Stimulated activated CD8-positive, alpha-beta memory T cell treated with anti-CD3 and anti-CD28 coated beads, Interleukin-4, amount 100 ng/mL, for 1 hour (primary cell): ENCODE measurements at places on chromosomes 11 and 22.

DNA sequence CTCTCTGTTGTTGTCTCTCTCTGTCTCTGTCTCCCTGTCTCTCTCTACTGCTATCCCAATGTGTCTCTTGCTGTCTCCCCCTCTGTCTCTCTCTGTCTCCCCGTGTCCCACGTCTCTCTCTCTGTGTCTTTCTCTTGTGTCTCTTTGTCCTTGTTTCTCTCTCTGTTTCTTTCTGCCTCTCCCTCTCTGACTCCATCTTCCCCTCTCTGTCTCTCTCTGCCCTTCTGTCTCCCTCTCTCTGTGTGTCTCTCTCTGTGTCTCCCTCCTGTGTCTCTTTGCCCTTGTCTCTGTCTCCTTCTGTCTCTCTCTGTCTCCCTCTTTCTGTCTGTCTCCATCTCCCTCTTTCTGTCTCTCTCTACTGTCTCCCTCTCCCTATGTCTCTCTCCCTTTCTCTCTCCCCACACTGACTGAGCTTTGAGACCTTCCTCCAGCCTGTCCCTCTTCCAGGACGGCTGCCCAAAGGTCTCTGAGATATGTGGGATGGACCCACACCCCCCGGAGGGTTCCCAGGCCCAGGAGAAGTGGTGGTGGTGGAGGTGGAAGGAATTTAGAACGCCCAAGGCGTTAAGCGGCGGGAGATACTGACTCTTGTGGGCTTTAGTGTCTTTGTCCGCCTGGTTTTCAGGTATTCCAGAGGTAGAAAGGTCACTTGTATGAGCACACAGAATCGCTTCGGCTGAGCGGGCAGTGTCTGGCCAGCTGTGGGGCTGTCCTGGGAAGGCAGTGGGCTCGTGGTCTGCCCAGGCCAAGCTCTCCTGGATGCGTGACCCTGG is 65.5 kb upstream of the CCND1 start:
- no peak for DNase-seq

GRCh38 chr11:76838678-76839068 is 22.0 kb upstream of the ACER3 start:
- DNase-seq: no peak

GRCh38 chr11:47946682-47947559 is 33.4 kb upstream of the PTPRJ start:
- no peak for DNase-seq

- DNase-seq: no peak
Observed at GRCh38 chr11:129223701-129224149, 31.6 kb upstream of the ARHGAP32 start.

DNA sequence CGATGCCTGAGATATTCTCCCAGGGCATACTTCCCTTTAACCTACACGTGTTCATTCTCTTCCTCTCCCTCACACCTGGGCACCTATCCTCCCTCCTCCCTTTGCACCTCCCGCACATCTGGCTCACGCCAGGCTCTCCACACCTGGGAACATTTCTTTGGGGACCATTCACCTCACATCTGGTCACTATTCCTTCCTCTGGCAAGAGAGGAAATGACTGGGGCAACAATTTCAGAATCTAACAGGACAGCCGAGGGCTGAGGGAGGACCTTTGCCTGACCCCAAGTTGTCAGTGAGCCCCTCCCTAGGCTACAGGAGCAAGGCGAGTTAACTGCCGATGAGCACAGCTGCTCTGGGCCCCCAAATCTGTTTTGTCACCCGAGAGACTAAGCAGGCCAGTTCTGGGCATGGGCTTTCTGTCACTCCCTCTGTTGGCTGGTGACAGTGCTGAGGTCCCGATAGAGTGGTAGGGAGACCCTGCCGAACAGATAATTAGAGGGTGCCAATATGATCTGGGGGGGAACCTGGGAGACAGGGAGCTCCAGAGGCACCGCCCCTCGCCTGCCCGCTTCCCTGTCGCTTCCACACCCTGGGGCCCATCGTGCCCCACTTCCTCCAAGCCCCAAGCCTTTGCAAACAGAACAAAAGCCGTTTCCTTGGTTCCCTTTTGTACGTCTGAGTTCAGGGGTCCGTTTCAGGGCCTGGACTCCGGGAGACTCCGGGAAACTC is 45.6 kb downstream of the EIF3F start:
- DNase-seq: no peak

DNA sequence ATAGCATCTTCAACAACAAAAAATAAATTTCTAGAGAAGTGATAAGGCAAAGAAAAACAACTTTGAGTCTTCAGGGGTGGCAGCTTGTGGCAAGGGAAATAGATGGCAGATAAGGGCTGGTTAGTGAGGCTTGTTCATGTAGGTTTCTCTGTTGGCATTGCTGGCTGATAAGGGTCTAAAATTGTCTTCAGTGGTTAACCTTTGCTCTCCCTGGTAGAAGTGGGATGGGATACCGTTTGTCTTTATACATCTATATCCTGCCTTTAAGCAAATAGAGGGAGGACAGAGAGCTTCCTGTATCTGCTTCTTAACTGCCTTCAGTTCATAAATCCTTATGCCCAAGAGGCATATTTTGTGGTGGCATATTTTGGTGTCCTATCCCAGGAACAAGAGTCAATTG is 57.1 kb downstream of the TRAF6 start:
- DNase-seq: no peak

DNA sequence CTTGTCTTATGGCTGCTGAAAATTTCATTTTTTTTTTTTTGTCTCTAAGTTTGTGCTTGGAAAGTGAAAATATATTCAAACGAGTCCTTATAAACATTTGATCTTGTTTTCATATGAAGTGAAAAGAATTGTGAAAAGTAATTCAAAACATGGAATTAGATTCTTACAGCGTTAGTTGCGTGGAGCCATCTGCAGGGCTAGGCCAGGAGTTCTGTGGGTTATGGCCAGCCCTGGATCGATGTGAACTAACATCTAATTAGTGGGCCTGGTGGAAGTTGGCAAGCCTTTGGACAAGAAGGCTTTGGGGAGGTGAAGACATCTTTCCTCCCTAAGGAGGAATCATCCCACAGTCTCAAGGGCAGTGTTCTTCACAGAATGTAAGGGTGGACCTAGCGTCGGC is 37.2 kb downstream of the PARVA start:
- no peak for DNase-seq

DNA sequence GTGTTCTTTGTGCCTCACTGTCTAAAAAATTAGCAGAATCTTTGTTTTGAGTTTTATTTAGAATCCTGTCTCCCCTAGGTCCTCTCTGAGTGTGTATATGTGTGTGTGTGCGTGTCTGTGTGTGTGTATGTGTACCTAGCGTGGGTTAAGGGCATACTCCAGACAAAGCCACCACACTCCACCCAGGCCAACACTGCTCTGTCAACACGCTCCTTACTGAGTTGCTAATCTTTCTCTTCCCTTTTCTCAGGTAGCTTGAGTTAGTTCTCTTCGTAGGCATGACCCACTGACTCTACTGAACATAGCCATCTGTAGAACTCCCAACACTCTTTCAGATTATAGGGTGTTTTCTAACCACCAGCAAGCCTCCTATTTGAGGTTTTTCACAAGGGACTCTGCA is 131.1 kb downstream of the LRRC4C start:
- DNase-seq: no peak

GRCh38 chr11:43626798-43627197 is 53.7 kb upstream of the HSD17B12 start:
- no peak for DNase-seq

- DNase-seq: no peak
Observed at GRCh38 chr22:41876675-41877074, 38.2 kb downstream of the SHISA8 start.

DNA sequence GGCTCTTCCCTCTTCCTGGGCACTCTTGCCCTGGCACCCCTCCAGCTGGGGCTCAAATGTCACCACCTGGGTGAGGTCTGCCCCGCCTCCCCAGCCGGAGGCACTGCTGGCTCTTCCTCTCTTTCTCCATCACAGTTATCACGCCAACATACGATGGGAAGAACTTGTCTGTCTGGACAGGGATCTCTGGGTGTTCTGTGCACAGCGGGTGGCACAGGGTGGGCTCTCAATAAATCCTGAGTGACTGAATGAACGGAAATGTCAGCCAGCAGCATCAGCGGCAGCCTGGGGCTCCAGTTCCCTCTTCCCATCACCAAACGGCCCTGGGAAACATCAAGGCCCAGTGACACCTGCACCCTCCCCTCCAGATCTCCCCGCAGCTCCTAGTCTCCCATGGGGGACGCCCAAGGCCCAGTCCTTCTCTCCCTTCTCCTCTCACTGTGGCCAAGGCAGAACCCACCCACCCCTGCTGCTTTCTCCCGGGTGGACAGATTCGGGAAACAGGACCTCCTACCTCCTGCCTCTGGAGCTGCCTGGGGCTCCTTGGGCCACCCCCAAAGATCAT is 440 bp upstream of the SLC25A45 start:
- no peak for DNase-seq

DNA sequence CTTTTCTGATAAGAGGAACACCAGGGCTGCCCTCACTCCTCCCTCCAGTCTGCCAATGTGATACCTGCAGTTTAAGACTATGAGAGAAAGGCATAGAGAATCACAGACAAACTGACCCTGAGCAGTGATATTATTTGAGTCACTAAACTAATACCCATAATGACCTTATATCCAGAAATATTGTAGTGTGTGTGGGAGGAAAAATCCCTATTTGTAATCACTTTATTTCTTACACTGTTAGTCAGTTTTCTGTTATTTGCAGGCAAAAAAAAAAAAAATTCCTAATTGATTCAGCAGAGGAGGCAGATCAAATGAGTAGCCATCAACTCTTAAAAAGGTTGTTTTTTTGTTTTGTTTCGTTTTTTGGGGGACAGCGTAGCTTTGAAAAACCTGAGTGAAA is 82.5 kb downstream of the MAML2 start:
- DNase-seq: no peak

GRCh38 chr22:26853071-26853470 is 195.7 kb downstream of the MIAT start:
- DNase-seq: no peak

GRCh38 chr22:36211237-36211861 is 9.7 kb upstream of the APOL4 start:
- DNase-seq: no peak

- DNase-seq: no peak
Observed at GRCh38 chr11:61675826-61676225, 4.4 kb upstream of the DAGLA start.

DNA sequence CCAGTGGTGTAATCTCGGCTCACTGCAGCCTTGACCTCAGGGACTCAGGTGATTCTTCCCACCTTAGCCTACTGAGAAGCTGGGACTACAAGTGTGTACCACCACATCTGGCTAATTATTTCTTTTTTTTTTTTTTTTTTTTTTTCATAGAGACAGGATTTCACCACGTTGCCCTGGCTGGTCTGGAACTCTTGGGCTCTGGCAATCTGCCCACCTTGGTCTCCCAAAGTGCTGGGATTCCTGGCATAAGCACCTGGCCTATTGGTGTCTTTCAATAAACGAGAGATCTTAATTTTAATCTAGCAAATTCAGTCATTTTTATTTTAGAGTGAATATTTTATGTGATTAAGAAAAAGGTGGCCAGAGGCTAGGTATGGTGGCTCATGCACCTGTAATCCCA is 40.1 kb downstream of the DGCR2 start:
- DNase-seq: no peak

DNA sequence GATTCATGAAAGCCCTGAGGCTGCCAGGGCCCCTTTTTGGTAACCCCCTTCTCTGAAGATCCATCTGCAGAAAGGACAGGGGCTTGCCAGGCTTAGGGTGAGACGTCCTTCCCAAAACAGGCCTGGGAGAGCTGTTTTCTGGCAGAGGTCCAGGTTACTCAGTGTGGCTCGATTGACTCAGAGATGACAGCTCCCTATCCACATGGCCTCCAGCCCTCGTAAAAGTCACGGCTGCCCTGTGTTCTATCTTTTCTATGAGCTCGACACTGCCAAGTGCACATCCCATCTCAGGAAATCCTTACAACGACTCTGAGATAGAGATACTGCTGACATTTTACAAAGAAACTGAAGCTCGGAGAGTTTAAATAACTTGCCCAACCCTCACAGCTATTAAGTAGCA is 20.4 kb downstream of the ADAMTS8 start:
- DNase-seq: no peak

DNA sequence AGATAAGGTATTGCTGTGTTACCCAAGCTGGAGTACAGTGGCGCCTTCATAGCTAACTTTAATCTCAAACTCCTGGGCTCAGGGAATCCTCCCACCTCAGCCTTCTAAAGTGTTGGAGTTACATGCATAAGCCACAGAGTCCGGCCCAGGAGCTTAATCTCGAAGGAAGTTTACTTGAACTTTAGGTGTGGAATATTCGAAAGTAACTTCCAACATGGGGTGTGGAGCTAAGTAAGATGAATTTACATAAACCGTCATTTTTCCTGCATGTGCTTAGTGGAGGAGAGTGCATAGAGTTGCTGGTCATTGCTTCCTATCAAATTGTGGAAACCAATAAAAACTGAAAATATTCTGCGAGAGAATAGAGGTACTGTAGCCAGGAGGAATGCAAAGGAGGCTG is 1.5 kb downstream of the ATG13 start:
- DNase-seq: no peak

DNA sequence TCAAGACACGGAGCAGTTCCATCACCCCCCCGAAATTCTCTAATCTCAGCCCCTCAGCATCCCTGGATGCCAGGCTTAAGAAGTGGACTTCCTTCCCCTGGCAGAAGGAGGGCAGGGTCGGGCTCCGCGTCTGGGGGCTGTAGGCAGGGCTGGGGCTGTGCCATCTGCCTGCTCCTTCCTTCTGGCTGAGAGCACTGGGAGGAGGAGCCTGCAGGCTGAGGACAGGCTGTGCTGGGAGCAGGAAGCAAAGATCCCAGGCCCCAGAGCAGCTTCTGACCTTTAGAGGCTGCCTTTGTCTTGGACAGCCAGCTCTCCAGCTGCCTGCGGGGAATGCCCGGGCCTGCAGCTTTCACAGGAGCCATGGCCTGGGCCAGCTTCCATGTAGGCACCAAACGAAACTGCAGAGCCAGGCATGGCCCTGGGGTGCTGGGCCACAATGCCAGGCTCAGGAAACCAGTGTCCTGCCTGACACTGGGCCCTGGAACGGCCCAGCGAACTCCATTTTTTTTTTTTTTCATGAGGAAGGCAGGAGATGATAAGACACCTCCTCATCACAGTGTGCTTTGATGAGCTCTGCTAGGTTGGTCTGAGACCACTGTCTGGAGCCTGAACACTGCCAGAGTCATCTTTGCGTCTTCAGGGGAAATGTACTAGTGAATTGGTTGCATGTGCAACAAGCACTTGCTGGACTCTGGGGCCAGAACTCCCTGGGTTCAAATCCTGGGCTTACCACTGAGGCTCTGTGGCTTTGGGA is 67.9 kb downstream of the MCM5 start:
- DNase-seq: no peak

GRCh38 chr11:22991196-22991595 is 130.9 kb upstream of the CCDC179 start:
- no peak for DNase-seq

DNA sequence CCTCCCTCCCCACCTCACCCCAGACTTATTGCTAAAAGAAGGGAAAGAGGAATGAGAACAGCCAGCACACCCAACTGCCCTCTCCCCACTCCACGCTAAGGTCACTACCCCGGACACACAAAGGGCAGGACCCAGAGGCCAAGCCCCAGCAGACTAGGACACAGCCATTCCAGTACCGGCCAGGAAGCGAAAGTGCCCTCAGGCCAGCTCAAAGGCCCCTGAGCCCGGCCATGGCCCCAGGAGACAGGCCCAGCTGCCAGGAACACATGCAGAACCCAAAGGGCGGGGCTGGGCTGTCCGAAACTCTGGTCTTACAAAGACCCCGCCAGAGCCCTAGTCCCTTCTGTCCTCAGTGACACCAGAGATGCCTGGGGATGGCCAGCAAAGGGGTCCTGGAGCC is 5.5 kb downstream of the RCOR2 start:
- DNase-seq: no peak
